ENCODE measurements at places on chromosomes 7 and 10. TPM values are rescaled to one million over a fixed set of nuclear protein-coding genes. Genes with fewer than 3 reads are reported as not detected.

ACTR3C gene
- total RNA-seq: 9.2 TPM

FAM25C gene
- total RNA-seq: not detected

TMEM26 gene
- total RNA-seq: not detected

VAX1 gene
- total RNA-seq: not detected

MMS19 gene
- total RNA-seq: 105 TPM

VPS50 gene
- total RNA-seq: 38.7 TPM

ABCB8 gene
- total RNA-seq: 30.8 TPM

SSC4D gene
- 1.6 TPM for total RNA-seq

LEP gene
- total RNA-seq: not detected

PGAM2 gene
- total RNA-seq: not detected

STK32C gene
- total RNA-seq: 13.3 TPM

TMEM130 gene
- not detected for total RNA-seq

HACD1 gene
- 37.2 TPM for total RNA-seq

DNA sequence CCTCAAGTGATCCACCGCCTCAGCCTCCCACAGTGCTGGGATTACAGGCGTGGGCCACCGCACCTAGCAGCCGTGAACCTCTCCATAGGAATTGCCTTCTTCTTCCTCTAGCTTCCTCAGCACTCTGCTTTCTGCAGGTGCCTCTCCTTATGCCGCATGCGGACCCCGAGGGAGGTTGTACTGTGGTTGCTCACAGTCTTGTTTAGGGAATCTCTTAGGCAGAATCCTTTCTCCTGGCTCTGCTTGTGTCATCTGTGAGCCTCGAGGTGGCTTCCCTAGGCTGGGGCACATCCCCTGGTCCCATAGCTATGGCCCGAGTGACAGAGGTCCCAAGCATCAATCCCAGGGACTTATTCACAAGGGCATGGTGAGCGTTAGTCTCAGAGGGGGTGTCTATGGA, 33.2 kb upstream of the GIMAP8 start:
- no peak for DNase-seq

DNA sequence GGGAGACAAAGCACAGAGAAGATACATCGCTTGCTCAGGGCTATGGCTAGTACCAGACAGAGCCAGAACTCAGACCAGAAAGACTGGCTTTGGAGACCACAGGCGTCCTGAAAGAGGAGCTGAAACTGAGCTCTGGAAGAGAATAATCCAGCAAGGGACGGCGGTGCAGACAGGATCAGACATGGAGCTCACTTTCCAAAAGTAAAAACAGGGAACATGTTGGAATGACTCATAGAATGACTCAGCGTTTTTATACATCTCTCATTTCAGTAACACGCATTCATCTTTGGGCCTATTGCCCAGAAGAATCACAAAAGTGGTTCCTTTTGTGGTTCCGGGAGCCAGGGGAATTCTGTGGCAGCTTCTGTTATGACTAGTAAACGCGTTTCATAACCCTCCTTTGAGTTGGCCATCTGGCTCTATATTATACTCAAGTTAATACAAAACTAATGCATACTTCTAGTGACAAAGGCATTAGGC, 37.2 kb downstream of the PLEKHS1 start:
- peak; percentile 9 for DNase-seq

DNA sequence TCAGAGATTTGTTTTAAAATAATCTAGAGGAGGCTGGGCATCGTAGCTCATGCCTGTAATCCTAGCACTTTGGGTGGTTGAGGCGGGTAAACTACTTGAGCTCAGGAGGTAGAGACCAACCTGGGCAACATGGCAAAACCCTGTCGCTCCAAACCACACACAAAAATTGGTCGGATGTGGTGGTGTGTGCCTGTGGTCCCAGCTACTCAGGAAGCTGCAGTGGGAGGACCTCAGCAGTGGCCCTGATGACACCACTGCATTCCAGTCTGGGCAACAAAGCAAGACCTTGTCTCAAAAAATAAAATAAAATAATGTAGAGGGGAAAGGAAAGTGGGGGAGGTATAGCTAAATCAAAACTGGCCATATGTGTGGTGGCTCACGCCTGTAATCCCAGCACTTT, 13.9 kb upstream of the PPP3CB start:
- no peak for DNase-seq

DNA sequence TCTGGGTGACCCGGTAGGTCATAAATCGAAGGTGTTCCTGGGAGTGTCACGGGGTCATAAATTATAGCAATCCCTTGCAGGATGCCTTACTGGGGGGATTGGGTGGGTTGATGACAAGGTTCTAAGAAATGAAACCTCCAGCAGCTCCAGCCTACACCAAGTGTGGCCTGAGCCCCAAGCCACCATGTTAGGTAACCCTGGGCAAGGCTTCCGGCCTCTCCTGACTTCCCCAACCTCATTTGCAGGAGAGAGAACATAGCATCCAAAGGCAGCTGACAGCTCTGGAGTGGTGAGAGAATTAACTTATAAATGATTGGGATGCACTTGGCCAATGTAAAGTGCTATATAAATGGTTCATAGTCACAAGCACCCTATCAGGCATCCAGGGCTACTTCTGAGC, 52.8 kb upstream of the TMEM273 start:
- no peak for DNase-seq

DNA sequence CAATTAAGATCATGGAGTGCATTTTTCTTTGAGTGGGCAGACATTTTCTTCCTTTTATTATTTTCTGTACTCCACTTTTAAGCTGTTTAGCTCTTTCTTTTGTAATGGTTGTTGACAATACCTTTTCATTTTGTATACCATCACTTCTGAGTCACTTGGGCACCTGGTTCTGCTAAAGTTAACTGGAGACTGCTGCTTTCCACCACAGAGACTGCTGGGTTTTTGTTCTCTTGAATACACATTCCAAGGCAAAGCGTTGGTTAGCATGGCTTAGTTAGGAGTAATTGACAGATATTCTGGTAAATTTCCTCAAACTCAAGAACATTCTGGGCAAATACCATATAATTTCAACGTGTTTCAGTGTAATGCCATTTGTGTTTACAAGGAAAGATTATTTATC, 541.9 kb upstream of the CELF2 start:
- no peak for DNase-seq

DNA sequence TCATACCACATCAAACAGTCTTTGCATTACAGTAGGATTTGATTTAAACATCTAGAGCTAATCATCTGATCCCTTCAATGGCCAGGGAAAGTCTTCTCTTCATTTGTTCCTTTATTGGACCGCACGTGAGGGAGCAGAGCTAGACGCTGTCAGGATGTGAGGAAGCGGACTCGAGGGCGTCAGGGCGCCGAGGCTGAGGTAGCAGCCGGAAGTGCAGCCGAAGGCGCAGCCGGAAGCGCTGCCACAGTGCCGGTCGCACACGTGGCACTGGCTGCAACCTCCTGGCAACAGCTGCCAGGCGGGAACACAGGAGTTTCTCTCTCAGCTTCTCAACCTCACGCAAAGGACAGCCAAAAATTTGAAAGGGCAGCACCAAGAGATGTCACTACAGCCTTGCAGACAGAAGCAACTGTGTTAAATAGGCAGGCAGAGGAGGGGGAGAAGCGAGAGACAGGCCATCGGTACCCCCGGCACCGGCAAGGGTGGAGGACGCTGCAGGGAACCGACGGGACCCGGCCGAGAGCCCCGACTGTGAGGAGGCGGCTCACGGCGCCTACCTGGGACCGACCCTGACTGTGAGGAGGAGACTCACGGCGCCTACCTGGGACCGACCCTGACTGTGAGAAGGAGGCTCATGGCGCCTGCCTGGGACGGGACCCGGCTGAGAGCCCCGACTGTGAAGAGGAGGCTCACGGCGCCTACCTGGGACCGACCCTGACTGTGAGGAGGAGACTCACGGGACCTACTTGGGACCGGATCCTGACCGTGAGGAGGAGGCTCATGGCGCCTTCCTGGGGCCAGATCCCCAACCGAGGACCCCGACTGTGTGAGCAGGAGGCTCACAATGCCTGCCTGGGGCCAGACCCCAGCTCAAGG, 32.3 kb downstream of the VIPR2 start:
- no peak for DNase-seq

DNA sequence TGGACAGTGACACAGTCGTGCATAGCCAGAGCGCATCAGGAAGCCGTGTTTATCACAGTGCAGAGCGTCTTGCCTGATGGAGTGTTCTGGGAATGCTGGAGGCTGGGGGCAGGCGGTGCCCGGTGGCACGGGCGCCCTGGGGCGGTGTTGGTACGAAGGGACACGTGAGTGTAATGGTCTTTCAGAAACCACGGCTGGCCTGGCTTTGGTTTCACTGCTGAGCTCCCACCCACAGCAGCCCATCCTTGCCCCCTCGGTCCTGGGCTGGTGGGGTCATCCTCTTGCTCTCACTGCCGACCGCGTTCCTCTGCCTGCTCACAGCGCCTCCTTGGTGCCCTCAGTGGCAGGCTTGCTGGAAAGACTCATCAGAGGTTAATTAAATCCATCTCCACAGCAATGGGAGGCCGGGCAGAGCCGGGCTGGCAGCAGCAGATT, 50.6 kb downstream of the NKX6-2 start:
- DNase-seq: no peak

- DNase-seq: no peak
Observed at GRCh38 chr10:580778-581177, 108.7 kb downstream of the DIP2C start.

GRCh38 chr10:51706225-51706624, 6.8 kb upstream of the CSTF2T start:
- DNase-seq: no peak

- peak; percentile 21 for DNase-seq
Observed at GRCh38 chr10:43955002-43955596, 306.4 kb upstream of the ZNF32 start.

GRCh38 chr10:91210435-91210834, 10.0 kb upstream of the PCGF5 start:
- DNase-seq: no peak

DNA sequence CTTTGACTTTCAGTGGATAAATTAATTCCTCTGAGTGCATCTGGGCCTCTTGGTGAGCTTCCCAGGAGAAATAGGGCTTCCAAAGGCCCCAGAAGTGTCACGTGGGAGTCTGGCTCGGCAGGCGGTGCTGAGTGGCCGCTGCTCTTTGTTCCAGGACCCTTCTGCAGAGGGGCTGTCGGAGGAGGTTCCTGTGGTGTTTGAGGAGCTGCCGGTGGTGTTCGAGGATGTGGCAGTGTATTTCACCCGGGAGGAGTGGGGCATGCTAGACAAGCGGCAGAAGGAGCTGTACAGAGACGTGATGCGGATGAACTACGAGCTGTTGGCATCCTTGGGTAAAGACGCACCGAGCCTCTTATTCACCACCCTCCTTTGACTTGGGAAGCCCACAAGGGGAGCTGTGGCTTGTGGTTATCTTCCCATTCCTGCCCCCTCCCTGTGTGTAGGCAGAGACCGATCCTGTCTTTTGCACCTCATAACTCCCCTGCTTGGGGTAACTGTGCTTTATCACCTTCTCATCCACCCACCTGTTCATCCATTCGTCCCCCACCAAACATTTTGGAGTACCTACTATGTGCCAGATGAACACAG, 11.9 kb downstream of the ZNF862 start:
- DNase-seq: no peak

- no peak for DNase-seq
Observed at GRCh38 chr7:69002416-69002815, 595.9 kb upstream of the AUTS2 start.

- DNase-seq: no peak
Observed at GRCh38 chr10:97500297-97500575, 1.5 kb downstream of the UBTD1 start.

- DNase-seq: no peak
Observed at GRCh38 chr7:95324431-95324830, at the start of gene PON1. PON1 (minus strand) TSS chr7:95324532; CDS start chr7:95324475, 57 bp downstream.

DNA sequence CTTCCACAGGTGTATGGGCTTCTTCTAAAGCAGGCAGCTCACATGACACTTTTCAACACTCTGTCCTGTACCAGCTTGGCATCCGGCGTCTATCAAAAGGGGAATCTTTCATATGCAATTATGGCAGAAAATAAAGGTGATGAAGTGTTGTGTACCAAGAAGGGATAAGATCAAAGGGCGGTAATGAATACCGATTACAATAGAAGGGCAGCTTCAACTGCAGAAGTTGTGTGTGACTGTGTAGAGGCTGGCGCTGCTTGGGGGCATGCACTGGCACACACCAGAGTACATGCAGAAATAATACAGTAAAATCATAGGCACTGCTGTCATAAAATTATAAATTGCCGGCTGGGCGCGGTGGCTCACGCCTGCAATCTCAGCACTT, 744.7 kb downstream of the LRMDA start:
- no peak for DNase-seq

DNA sequence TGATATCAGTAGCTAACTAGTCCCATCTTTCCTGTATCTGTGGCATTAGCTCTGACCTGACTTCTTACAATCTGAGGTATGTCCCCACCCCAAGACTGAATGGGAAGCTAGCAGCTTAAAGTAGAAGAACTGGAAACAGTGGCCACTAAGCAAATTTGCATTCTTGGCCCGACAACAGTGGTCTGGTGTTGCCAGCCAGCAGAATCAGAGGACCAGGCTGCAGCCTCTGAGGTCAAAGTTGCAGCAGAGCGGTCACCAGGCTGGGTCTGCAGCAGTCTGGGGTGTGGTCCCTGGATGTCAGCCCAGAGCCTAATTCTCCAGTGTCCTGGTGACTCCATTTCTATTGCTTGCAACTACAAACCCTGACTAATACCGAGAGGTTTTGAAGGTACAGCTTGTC, 26.3 kb downstream of the FAM107B start:
- DNase-seq: peak; percentile 39

DNA sequence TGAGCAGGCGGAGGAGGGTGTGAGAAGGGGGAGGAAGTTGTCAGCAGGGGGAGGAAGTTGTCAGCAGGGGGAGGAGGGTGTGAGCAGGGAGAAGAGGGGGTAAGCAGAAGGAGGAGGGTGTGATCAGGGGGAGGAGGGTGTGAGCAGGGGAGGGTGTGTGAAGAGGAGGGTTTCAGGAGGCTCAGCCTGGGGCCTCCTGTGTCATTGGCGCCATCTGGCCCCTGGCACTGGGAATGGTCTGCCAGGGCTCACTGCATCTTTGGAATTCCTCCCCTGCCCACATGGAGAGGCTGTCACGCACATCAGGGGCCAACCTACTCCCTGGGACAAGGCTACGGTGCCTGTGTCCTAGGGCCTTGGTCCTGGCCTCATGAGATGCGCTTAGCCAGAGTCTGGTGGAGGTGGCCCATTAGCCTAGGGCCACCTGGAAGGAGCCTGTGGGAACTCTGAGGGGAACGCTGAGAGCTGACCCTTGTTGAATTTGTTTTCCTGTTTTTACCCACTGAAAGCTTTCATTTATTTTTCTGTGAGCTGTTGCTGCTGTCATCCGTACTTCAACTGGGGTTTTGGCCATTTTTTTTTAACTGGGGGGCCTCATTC, 18.0 kb downstream of the CAMK2B start:
- peak; percentile 38 for DNase-seq

GRCh38 chr7:48089046-48090003, at the start of gene UPP1:
UPP1 (plus strand) TSS chr7:48089265; CDS start chr7:48094784, 5,519 bp downstream.
- peak; percentile 85 for DNase-seq

DNA sequence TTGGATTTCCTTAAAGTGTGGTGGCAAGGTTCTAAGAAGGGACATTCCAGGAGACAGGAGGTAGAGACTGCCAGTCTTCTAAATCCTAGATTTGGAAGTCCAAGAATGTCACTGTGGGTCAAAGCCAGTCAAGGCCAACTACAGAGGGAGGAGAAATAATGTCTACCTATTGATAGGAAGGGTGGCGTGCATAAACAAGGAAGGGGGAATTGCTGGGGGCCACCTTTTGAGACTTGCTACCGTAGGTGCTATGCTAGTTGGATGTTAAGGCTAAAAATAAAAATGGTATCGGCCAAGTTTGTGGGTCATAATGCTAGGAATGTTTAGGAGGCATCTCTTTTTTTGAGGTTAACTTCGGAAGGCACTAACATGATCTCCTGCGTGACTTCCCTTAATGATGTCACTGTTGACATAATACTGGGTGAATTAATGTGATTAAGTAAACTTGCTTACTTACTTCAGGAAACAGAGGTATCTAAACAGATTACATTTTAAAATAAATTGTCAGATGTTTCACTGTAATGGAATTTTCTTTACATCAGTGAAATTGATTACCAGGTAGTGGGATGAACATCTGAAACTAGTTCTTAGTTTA, 4.8 kb downstream of the BTRC start:
- no peak for DNase-seq
